ENCODE measurements at places on chromosomes 7 and 10.

DNA sequence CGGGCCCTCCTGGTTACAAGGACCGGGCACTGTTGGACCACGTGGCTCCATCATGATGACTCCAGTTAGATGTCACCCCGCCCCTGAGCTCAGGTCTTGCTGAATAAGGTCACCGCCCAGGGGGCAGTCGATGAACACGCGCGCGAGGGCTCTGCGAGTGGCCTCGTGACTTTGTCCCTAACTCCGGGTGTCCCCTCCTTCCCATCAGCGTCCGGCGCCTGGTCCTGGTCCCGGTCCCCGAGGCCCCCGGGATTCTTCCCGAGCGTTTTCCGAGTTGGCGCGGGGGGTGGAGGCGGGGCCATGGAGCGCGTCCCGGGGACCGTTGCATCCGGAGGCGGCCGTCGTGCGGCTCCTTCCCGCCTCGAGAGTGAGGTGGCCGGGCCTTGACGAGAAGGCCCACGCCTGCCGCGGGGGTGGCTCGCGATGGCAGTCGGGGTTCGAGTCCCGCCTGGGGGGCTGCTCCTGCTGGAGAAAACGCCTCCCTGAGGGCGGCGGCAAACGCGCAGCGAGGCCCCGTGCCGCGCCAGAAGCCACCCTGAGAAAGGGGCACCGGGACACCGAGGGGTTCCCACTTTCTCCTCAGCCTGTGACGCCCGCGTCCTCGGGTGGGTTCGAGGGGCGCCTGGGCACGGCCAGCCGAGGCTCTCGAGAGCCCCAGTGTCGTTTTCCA is 569 bp upstream of the NPTX2 start:
- no peak for DNase-seq

DNA sequence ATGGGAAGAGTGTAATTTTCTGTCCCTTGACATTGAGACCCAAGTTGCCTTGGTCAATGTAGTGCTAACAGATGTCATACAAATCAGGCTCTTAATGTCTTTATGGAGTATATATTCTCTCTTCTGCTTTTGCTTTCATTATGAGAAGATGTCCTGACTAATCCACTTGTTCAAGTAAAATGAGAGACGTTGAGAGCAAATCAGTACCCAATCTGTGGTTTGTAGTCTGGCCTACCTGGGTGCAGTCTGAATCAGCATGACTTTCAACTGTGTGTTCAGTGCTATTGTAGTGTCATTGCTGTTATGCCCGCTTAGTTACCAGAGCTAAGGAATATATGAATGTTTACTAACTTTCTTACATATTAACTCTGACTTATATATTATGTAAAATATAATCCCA is 612.4 kb downstream of the ANKRD7 start:
- DNase-seq, result no peak

DNA sequence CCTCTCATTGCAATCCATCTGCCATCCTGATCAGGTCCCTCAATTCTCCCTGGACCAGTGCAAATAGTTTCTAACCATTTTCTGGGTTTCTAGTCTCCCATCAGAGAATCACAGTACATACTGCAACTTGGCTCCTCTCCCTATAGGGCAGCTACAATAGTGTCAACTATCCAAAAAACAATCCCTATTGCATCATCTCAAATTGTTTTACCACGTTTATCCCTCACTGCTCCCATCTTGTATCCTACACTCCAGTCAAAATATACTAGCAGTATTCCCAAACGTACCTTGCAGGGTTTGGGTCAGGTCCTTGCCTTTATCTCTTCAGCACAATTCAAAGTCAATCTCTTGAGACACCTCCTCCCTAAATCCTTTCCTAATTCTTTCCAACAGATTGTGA is 23.6 kb downstream of the ASB15 start:
- DNase-seq, result no peak

GRCh38 chr7:16982640-16983350 is 101.0 kb upstream of the AGR3 start:
- peak; percentile 48 for DNase-seq

DNA sequence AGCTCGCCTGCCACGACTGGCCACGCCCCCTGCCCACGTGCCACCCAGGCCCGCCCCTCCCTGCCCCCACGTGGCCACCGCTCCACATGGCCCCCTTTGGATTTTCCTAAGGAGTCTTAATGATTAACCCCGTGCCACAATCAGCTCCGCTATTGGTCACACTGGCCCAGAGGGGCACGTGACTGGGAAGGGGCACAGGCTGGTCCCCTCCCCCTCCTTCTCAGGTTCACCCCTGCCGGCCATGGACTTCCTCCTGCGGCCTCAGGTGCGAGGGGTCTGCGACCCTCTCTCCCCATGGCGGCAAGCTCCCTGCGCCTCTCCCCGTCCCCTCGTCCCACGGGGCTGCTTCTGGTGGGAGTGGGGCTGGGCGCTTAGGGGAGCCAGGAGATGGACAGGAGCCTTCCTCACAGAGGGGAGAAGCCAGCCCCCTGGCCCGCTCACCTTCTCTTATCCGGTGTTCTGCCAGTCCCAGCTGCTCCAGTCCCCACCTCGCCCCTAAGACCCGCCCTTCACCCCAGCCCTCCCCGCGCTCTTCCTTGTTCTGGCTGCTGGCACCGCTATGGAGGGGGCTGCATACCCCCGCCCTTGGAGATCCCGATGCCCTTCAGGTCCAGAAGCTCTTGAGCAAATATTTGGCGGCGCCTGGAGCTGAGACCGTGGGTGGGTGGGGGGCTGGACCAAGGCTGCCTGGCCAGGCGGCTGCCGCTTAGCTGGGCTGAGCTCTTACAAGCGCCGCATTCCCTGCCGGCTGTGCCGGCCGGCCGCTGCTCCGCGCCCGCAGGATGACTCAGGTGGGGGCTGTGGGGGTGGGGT is 3.2 kb downstream of the SLC4A2 start:
- no peak for DNase-seq

DNA sequence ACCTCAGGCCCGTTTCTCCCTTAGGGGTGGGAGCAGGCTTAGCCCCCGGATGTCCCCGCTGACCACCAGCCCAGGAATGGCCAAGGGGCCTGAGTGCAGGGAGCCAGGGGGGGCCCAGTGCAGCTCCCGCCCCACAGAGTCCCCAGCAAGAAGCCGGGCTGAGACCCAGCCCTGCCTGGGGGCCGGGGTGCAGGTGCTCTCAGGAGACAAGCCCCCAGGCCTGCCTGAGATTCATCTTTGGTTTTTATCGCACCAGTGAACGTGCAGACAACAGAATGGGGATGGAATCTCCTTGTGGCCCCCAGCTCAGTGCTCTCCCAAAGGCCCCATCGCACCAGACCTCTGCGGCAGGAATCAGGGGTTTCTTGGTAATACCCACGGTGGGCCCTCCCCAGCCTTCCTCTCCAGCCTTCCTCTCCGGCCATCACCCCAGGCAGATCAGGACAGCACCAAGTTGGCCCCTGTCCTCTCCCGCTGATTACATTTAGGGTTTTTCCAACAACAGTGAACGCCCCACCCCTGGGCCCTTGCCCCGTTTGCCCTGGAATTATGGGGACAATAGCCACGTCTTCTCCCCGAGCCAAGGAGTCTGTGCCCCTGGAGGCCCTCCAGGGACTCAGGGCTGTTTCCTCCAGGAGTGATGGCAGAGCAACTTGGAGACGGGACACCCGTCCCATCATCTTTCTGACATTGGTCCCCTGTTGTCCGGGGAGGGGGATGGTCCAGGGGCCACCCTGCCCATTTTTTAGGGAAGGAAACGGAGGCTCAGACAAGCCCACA is 22.4 kb downstream of the ADAP1 start:
- DNase-seq, result no peak

DNA sequence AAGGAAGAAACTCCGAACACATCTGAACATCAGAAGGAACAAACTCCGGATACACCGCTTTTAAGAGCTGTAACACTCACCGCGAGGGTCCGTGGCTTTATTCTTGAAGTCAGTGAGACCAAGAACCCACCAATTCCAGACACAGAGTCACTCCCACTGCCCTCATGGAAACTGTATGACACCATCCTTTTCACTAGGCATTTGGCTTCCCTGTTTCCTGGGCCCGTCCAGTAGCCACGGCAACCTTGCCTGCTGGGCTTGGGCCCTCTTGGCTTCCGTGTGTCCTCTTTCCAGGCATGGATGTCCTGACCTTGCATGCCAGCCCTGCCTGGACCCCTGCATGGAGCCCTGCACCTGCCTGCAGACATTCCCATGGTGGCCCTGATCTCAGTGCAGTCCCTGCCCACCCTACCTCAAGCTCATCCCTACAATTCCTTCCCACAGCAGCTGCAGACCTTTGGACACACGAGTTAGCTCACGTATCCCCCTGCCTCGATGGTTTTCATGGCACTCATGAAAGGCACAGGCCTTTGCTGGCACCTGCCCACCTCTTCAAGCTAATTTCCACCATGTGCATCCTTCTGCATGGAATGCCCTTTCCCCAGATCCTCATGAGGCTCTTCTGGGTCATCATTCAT is 6.7 kb downstream of the SH2D4B start:
- no peak for DNase-seq

DNA sequence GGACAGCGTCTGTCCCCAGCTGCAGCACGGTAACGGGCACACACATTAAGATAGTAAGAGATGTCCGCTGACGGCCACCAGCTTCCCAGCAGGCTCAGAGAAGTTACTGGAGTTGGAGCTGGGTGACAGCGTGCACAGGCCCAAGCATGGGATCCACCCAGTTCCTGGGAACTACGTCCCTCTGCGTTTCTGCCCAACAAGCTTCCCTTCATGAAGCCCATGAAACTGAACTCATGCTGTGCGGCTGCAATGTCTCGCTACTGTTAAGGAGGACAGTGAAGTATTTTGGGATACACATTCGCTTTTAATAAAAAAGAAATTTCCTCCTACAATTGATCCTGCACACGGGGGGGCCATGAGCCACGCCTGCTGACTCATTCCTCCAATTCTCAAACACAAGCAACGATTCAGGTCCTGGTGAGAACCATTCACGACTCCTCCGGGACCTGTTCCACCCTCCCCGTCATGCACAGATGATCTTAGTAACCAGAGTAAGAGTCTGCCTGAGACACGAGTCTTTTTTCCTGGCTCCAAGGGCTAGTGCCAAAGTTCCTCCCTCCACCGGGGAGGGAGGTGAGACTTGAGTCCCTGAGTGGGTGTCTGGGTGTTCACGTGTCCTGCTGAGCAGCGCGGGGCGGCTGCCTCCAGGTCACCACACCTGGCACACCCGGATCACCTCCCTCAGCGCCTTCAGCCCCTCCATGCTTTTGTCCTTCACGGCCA is 2.6 kb downstream of the PSMG3 start:
- DNase-seq, result no peak

GRCh38 chr7:20327055-20327454 is 3.6 kb upstream of the ITGB8 start:
- DNase-seq, result no peak

- no peak for DNase-seq
Observed at GRCh38 chr7:36455646-36456045, 66.0 kb downstream of the ANLN start.

DNA sequence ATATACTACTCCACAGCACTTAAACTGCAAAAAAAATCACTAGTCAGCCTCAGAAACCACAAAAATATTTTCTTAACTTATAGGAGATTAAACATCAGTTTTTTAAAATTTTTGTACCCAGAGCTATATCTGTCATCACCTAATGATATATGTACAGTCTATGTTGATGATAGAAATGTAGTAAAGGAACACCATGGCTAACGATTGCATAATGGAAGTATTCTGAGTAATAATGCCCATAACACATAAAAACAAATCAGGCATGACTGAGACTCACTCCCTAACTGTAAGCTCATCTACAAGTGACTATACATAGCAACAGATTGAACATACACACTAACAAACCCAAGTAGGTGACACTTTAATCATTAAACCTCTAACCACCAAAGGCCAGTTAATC is 51.3 kb downstream of the TSPAN12 start:
- no peak for DNase-seq

DNA sequence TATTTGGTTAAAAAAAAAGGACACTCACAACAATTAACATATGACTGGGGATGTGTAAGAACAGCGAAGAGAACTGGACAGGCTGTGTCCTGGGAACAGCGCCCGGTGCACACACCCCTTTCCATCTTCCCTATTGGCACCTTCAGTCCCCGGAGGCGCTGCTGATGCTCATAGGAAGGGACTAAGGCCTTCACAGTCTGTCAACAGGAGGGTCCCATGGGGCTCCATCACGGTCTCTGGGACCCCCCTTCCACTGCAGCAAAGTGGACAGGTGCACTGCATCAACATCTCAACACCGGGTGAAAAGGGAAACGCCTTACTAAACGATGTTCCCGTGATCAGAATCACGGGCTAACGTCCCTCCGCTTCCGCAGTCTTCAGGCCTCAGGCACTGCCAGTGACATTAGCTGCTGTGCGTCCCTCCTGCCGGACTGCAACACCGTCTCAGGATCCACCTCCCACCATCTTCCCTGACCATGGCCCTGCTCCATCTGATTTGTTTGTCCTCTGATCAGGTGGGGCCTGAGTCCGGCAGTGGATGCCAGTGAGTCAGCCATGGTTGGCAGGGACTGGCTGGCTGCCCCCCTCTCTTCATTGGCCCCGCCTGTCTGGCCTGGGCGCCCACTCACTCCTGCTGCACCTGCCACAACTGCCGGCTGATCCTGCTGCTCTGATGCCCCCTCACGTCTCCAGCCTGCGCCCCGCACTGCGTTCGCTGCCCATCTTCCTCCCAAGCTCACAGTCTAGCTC is 614.7 kb downstream of the DNAJB6 start:
- no peak for DNase-seq

GRCh38 chr10:110460111-110460809 is 37.4 kb upstream of the DUSP5 start:
- DNase-seq, result peak; percentile 47

DNA sequence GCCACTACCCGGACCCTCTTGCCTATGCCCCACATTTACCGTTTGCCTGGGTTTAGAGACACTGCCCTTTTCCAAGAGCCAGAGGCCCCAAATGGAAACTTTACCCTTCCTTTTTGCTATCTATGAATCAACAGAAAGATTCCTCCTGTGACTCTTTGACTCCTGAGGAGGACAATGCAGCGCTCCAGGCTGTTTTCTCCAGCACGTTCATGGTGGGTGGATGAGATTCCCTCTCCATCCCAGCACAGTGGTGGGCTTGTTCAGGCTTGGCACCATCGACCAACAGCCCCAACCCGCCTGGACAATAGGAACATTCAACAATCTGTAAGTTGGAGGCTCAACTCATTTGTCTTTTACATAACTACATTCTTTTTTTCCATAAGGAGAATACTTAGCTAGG is 55.9 kb downstream of the DLD start:
- DNase-seq, result no peak

DNA sequence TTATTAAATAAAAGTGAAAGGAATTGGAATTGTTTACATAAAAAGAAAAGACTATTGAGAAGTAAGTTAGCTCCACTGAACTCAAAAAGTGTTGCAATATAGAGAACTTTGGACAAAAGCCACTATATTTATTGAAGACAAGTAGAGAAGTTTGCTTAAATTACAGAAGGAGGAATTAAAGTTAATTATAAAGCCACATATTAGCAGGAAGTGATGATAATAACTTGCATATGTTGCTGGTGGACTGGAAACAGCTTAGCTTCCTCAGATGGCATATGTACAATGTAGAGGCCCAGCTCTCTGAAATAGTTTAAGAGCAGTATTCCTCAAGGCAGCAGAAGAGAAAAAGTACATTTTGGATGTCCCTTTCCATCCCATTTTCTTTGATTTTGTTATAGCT is 400.7 kb downstream of the GATA3 start:
- DNase-seq, result no peak

All from DND-41 (cell line).